ENCODE measurements at places on chromosomes 5 and 9. TPM values are rescaled to one million over a fixed set of nuclear protein-coding genes. Genes with fewer than 3 reads are reported as not detected.

Gene CDC20B
- total RNA-seq, result 0.09 TPM

Gene GRPEL2
- total RNA-seq, result 8.4 TPM

Gene GABRG2
- total RNA-seq, result not detected

Gene GALNT12
- total RNA-seq, result 2.9 TPM

Gene GCNT4
- total RNA-seq, result 0.27 TPM

Gene TMEM215
- not detected for total RNA-seq

Gene SPIN1
- total RNA-seq, result 37.5 TPM

Gene IL31RA
- 1.3 TPM for total RNA-seq

Gene PCDHB5
- total RNA-seq, result 1.2 TPM

Gene GAS1
- total RNA-seq, result 0.07 TPM

Gene DAPK1
- 20.1 TPM for total RNA-seq

Gene OTP
- total RNA-seq, result 0.05 TPM

Gene SGTB
- total RNA-seq, result 6.9 TPM

Gene INSYN2B
- 0.27 TPM for total RNA-seq

Gene DMRT2
- not detected for total RNA-seq

Gene PRRX2
- 9.5 TPM for total RNA-seq

Gene SLC25A46
- total RNA-seq, result 31.2 TPM

Gene FUT7
- total RNA-seq, result 0.07 TPM

Gene GABRA6
- not detected for total RNA-seq
